HAP-1 (cell line): ENCODE measurements at places on chromosomes 3 and 15.

GRCh38 chr3:30733696-30734095 lies 127.3 kb downstream of the TGFBR2 start:
- no peak for DNase-seq

DNA sequence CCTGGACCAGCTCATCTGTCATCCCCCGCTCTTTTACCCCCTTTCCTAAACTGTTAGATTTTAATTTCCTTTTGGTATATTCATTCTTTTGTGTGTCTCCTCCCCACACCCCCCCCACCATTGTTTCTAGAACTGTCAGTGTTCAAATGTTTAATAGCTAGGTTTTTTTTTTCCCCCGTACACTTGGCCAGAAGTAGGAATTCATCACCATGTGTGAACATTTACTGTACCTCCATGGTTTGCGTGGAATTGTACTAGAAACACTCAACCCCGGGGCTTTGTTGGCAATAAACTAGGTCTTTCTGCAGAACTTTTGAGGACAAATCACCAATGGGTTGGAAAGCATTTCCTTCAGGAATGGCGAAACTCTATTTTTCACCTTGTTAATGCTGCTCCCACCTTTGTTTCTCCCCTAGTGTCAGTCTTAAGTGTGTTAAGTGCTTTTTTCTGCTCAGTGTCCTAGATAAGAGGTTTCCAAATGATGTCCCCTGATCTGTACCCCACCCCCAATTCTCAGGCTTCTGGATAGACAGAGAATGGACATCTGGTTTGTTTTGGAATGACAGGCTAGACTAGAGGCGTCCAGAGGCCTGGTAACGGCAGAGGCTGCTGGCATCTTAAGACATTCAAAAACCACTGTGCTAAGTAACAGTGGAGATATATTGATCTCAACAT lies 76.8 kb downstream of the SMAD3 start:
- no peak for DNase-seq

- no peak for DNase-seq
Observed at GRCh38 chr3:61665987-61666386, 104.6 kb downstream of the PTPRG start.

DNA sequence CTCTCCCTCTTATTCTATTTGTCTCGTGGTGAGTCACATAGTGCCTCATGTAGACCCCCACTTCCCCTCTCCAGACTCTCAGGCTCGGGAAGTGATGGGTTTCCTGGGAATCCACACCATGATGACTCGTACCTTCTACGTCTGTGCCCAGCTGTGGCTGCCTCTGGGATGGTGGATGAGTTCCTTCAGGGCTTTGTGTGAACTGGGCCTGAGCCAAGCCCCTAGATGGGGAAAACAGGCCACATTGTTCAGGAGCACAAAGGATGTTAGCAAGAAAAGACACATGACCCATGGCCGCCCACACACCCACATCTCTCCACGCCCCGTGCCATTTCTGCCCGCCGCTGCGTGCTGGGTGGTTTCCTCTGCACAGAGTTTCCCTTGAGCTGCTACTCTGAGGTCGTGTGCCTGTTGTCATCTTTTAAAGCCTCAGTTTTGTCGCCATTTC lies 10.5 kb downstream of the ISG20 start:
- DNase-seq: peak; percentile 29

GRCh38 chr3:62178032-62178431 lies 195.3 kb downstream of the FEZF2 start:
- no peak for DNase-seq

GRCh38 chr15:72774696-72775383 lies 8.7 kb downstream of the ADPGK start:
- DNase-seq: no peak

DNA sequence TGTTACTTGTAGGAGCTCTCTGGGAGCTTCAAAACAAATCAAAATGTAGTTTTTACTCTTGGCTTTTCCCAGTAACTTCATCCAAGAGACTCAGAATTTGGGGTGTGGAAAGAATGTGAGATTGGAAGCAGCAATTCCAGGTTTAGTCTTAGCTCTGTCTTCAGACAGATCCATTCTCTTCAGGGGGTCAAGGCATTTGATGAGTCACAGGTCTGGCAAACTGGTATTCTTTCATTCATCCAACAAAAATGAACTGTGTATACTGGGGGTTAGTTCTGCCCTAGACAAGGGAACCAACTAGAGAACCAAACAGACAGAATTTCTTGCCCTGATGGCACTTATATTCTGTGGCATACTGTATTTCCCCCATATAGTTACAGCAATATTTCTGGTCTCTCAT lies 36.3 kb upstream of the CADPS start:
- DNase-seq: no peak

DNA sequence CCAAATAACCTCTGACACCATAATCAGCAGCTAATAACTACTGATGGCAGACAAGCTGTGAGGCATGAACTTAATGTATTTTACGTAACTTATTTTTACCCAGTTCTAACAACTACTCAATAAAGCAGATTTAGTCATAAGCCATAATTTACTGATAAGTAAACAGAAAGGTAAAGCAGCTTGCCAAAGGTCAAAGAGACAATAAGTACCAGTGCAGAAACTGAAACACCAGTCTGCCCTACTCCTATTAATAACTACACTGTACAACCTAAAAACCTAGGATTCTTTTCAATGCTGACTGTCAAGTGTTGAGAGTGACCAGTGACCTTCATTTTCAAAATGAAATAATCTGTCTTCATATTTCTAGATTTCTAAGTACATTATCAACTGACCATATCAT lies 152.2 kb downstream of the NR2E3 start:
- no peak for DNase-seq

DNA sequence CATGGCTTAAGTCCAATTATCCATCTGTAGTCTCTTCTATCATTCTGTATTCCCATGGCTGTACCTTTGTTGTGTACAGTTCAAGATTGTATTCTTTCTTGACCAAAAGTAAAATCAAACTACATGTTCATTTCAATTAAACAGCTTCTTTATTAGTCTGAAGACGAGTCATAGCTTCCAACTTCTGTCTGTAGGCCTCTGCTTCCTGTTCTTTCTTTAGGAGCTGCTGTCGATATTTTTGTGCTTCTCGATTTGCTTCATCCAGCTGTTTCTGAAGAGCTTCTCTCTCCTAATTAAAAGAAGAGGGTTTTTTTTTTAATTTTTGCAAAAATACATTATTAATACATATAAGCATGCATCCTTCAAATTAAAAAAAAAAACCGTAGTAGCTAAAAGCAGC lies 13.0 kb upstream of the HDC start:
- no peak for DNase-seq

DNA sequence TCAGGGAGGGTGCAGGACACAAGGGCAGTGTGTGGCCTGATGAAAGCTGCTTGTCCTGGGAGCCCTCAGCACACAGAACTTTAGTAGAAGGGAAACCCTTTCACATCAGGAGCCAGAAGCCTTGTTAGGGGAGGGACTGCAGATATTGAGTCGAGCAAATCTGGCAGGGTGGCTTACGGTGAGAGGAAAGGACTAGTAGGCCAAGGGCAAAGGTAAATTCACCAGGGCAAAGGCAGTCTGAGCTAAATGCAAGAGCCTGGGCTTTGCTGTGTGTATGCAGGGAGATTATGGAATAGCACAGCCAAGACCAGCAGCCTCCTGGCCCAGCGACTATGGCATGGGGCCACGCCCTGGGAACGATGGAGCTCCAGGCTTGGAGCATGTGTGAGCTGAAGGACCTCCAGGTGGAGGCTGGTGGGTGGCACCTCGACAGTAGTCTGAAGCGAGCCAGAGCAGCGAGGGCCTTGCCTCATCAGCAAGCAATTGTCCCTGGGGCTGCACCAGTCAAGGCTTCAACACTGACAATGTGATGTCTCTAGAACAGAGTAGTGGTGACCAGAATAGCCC lies 76.1 kb downstream of the CCR1 start:
- DNase-seq: no peak

- DNase-seq: no peak
Observed at GRCh38 chr3:131801566-131801965, 233.2 kb downstream of the CPNE4 start.
